ENCODE measurements at places on chromosomes 5 and 9.

DNA sequence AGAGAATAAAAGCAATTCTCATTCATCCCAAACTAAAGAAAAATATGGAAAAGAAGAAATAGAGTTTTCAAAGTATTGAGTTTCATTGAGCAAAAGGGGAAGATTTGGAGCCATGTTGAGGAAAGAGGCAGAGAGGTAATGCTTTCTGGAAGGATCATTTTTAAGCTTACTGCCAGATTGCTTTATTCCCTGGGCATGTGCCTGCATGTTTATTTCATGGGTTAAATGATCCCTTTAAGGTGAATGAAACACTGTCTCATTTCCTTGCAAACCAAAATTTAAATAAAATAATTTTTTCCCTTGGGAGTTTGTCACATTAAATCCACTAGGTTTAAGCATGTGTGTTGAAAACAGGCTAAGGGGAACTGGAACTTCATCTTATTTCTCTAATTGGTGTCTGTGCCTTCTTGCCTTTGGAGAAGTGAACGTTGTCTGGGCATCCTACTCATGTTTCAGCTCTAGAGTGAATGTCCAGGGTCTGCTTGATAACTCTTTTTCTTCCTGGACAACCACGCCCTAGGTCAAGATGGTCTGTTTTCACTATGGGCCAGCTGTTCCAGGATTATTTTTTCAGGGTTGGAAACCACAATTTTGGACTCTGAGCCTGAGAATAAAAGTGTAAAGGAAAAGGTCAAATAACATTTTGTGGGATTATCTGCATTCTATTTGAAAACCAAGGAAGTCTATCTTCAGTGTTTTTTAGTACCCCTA, 114.1 kb upstream of the ELL2 start:
- no peak for DNase-seq

DNA sequence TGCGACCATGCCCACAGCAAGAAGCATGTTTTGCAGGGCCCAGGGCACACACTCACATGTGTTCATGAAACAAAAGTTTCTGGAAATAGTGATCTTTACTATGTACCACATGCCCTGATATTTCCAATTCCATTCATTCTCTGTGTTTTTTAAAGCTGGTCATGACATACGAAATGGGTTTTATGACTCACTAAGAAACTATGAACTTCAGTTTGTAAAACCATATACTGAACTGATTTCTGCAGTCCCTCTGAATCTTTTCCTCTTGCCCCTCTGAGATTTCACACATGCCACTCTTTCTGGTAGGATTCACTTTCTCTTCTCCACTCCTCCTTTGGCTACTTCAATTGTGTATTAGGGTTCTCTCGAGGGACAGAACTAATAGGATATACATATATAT, 416.1 kb upstream of the TRPC7 start:
- no peak for DNase-seq

DNA sequence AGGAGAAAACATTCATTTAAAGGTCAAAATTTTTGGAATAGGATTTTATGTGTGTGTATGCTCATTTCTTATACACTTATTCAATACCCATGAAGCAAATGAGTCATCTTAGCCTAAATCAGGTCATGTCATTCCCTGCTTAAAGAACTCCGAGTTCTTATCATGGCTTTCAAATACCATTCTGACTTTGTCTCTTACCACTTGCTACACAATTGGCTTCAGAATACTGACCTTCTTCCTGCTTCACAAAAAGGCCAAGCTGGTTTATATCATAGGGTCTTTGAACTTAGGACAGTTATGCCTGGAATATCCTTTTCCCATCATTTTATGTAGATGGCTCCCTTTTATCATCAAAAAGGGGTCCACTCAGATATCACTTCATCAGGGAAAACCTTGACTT, 652.2 kb upstream of the WWC1 start:
- DNase-seq, result no peak

DNA sequence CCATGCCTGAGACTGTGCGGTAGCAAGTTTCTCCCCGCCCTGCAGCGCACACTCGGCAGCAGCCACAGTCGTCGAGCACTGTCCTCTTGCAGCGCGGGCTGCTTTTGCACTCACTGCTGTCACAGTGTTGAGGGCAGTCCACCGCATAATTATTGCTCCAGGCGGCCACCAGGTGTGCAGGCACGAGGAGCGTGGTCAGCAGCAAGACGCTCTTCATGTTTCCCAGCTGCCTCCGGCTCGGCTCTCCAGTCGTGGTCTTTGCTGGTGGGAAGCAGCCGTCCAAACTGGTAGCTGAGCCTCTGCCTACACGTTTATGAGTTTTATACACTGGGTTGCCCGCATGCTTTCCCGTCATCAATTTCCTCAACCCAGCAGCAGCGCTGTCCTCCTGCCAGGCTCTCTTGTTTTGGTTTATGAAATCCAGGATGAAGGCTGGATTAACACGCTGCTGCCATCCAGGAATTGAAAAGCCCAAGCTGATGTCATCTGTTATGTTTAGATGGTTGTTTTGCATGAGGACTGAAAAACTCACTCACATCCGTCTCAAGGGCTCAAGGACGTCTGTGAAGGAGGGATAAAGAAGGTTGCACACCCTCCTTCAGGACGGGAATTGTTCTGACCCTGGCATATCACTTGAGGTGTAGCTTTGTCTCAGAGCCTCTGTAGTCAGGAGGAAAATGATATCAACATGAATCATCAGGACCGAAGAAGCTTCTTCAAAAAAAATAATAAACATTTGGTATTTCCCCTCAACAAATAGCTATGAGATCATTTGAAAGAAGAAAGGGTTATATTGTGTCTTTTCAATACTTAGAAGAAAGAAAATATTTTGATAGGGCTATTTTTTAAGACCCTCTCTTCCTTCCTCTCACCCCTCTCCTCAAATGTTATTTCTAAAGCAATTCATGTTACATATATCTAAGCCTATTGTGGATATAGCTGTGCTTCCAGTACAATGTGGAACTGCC, at the start of gene ESM1:
Gene ESM1 (minus strand): TSS at position 293 of the 968 bp plus-strand sequence. CDS start 76 bp downstream, at position 217.
- peak; percentile 61 for DNase-seq

DNA sequence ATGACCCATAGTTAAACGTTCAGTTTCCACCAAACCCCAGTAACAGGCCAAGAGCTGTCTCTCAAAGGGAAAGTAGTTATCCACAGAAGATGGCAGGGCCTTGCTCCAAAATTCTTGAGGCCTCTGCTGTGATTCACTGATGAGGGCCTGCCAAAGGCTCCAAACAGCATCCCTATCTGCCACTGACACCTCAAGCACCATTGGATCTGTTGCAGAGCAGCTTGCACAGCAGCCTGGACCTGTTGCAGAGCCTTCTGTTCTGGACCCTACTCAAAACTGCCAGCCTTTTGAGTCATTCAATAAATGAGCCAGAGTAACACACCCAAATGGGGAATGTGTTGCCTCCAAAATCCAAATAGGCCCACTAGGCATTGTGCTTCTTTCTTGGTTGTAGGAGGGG, 741.5 kb upstream of the RGMB start:
- DNase-seq, result no peak

Data from RWPE2 (cell line).